ENCODE measurements at places on chromosomes 3 and 15.

- no peak for DNase-seq
Measured at GRCh38 chr15:34802803-34803750, 7.7 kb upstream of the ACTC1 start.

DNA sequence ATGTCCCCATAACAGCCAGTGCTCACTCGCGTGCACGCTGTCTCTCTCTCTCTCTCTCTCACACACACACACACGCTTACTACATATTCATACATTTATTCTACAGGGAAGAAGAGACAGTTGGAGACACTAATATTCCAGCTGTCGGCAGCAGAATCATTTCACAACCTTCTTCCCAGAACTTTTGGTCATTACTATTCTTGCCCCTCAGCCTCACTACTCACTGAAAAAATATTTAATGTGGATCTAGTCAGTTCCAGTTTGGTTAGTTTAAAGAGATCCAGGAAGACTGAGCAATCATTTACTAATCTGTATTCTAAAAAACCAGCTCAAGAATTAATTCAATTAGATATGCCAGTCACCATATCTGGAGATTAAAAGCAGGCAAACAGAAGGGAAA lies 394.9 kb downstream of the PTPRG start:
- DNase-seq: no peak

DNA sequence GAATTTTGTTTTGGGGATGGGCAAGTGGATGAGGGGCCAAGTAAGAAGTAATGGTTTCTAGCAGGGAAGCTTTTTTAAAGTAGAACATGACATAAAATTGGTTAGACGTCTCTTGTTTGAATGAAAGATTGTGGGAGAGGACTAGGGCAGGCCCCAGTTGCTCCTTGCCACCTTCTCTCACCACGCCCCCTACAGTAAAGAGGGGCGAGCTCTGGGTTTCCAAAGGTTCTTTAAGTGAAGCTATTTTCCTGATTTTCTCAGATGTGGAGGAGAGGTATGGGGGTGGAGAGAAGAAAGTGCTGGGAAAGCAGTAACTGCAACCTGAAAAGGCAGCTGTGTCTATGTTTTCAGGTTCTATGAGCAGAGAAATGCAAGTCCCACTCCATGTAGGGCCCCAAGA lies 32.6 kb upstream of the SKIL start:
- DNase-seq: no peak

DNA sequence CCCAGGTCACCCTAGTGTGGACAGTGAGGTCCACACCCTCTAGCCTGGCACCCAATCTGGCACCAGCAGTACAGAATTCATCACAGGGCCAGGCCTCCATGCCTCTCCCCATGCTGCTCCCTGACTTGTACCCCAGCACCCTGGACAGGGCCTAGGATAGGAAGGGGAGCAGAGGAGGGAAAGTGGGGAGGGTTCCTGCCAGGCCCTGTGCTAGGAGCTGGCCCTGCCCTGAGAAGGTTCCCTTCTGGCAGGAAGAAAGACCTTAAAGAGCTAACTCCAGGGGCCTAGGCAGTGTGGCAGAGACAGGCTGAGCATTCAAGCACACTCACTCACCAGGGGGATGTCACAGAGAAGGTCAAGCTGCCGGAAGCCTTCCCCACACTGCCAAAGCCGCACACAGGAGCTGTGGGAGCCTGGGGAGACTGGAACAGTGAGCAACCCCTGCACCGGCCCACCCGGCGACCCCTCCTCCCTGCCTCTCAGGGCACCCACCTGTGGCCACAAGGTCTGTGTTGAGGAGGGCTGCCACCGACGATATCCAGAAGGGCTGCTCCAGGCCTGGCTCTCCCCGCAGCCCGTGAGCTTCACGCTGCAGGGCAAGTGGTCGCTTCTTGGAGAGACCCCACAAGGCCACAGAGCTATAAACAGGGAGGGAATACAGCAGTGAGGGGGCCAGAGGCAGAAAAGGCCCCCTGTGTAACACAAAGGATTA lies 7.4 kb downstream of the RRP9 start:
- no peak for DNase-seq

DNA sequence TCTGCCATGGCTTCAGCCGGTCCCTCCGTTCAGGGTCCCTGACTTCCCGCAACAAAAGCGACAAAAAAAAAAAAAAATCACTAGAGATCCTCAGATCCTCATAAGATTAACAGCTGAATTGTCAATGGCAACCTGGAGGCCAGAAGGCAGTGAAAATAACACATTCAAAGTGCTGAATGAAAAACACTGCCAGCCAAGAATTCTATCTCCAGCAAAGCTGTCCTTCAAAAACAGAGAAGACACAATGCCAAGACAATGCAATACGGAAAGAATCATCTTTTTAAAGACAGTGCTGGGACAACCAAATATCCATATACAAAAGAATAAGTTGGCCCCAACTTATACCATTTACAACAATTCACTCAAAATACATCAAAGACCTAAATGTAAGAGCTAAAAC lies 21.6 kb downstream of the MTHFS start:
- no peak for DNase-seq

- DNase-seq: no peak
Measured at GRCh38 chr3:55272031-55272645, 215.0 kb downstream of the WNT5A start.

DNA sequence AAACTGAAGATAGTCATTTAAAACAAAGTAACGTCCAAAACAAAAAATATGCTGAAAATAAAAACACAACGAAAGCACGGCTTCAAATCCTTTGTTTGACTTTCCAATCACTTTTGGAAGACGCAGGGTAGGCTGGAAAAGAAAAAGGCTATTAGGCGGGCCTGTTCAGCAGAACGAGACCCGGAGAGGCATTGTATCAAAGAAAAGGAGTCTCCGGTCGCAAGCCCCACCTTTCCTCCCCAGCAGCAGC lies 691 bp downstream of the SENP7 start:
- no peak for DNase-seq
